T-helper 2 cell treated with Interferon-gamma antibody and Interleukin-4, amounts not matched to agents 5 μg/mL and 100 μg/mL, for 36 hours (primary cell): ENCODE measurements at places on chromosomes 11 and 22.
A peak's percentile ranks its signal among the peaks of the same experiment; 100 is the strongest.

GRCh38 chr11:128417607-128418324 lies 169.6 kb downstream of the ETS1 start:
- no peak for DNase-seq

- no peak for DNase-seq
Observed at GRCh38 chr11:121214861-121215260, 77.7 kb upstream of the SC5D start.

DNA sequence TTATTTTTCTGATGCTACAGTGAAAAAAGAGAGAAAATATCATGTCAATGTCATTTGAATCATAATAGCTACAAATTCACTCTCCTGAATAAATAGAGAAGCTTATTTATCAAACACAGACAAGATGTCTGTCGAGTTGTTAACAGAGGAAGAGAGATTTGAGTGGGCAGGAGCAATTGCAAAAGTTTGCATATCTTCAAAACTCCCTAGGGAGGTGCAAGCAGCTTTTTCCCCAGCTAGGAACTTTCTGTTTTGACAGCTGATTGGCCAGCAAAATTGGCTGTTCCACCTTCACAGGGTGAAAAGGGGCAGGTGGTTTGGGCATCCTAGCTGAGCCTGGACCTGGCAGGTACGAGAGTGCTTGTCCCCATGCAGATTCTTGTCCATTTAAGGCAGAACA lies 98.2 kb downstream of the NTM start:
- DNase-seq: no peak

DNA sequence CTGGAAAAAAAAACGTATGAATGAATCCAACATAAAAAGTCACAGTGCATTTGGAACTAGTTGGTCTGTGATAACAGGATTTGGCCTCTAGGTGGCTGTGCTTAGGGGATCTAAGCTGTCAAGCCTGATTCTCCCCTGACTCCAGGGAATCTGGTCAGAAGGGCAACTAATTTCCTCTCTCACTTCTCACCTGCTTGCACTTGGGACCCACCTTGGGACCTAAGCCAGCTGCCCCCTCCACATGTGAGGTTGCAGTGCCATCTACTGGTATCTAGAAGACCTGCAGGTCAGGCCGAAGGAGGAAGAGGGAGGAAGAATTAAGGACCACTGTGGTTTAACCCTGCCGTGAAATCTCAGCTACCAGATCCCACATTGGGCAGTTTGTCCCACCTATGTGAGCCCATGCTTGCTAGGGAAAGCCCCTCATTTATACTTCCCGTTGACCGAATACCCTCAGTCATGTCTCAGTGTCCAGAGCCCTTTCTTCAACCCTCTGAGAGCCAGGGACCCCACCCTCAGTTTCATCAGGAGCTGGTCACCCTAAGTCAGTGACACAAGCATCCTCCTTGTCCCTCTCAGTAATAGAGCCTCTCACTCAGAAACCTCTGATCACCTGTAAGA lies 33.2 kb upstream of the CAVIN3 start:
- DNase-seq: peak; percentile 47

DNA sequence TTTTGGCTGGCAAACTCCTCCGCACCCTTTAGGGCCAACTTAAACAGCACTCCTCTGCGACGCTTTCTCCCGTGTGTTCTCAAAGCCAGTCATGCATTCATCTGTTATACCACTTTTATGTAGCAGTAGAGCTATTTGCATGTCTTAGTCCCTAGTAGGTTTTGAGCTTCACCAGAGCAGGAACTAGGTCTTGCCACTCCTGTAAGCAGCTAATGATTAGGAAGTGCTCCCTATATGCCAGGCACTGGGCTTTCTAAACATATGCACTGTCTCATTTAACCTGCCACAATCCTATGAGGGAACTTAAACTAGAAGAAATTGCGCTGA lies 180.8 kb downstream of the DBX1 start:
- no peak for DNase-seq

DNA sequence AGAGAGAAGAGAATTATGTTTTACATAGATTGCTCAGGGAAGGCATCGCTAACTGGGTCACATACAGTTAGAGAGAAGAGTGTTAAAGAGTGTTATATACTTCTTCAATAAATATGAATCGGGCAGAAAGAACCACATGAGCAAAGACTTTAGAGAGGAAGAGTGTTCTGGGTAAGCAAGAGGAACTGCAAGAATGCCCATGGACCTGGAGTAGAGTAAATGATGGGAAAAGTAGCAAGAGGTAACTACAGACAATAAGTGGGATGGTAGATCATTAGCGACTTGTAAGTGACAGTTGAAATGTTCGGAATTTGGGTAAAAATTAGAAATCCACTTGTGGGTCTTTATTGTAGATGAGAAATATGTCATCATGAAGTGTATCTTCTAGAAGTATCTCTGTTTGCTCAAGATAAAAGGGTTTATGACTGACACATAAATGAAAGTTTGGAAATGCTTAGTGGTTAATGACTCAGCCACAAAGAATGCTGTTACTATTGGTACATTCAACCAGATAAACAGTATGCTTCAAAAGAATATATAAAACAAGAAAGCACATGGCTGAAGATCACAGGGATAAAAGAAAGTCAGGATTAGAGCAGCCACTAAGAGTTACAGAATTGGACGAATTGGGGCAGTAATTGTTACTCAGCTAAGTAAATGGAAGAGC lies 229.3 kb downstream of the CASP12 start:
- no peak for DNase-seq

DNA sequence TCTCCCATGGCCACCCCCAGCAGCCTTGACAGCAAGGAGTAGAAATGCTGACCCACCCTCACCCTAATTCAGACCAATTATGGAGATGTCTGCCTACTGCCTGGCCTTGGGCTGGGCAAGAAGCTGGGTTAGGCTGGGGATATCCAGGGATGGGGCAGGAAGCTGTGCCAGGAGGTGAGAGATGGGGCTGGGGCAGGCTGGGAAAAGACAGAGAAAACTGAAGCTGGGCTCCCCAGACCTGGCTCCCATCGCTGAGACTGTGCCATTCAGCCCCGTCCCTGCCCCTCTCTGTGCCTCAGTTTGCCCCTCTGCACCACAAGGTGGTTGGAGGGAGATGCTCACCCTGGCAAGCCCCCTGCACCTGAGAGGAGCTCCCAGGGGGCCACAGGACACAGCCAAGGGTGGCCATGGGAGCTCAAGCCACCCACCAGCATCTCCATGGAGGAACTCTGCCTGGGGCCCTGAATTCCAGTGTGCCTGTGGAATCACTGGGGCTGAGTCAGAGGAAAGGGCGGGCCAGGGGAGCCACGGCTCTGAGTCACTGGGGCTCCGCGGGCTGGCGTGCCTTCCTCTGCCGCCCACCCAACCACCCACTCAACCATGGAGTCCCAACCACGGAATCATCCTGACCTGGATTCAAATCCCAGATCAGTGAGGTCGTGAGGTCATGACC lies 6.0 kb upstream of the CARD10 start:
- DNase-seq: peak; percentile 50

DNA sequence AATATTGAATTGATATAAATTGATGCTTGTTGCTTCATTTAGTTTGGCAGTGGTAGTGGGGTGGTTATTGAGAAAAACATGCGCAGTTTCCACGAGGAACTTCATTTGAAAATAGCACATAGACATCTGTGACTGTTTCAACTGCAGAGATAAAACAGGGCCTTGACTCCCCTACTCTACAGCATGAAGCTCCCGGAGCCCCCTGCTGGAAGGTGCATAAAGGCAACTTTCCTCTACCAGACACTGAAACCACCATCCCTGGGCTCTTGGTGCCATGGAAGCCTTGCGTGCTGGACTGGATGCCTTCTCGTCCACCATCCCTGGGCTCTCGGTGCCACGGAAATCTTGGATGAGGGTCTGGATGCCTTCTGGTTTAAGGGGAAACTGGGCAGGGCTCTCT lies 195.9 kb downstream of the CSNK2A3 start:
- no peak for DNase-seq

DNA sequence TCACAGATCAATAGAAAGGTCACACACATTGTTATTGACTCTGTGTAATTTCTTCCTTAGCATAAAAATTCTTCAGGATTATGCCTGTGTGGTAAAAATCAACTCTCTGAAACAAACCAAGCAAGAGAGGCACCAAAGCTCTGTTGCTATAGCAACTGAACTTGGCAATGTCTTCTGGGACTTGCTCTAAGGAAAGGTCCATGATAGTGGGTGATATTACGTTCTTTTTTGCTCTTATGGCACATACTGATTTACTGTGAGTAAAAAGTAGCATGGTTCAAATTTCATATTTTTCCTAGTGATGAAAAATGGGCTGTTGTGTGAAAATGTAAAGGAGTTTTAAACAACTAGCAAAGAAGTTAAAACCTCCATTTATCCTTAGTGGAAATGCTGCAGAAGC lies 66.4 kb downstream of the SVIP start:
- DNase-seq: no peak

DNA sequence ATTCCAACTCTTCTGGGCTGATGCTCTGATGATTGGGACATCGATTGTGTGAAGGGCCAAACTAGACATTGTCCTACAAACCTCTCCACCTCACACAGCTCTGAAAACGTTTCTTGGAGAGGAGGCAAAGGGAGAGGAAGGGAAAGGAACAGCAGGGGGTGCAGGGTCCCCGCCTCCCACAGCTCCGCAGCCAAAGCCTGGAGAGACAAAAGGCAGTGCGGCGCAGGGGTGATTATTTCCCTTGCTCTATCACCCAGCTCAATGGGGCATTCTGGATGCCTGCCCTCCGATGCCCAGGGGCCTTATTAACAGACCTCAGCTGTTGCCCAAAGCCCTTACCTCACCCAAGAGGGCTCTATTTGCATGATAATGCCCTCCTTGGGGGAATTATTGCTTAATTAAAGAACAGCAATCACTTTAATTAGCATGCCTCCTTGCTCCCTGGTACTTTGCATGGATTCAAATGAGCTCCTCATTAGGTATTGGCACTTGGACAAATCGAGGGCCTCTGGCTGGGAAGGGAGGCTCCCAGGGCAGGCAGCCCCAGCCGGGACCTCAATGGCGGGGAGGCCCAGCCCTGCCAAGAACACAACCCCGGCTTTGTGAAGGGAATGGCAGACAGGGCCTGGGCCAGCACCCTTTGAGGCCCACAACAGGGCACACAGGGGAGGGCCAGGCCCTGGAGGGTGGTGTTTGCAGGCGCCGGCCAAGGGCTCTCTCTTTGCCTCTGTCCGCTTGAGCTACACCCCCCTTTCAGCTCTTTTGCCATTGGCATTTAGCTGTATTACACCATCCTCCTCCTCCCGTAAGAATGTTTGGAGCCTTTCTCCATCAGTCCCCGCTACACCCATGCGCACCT lies 19.8 kb upstream of the CDON start:
- DNase-seq: no peak

- no peak for DNase-seq
Observed at GRCh38 chr11:27215471-27216269, 147.3 kb downstream of the CCDC34 start.

- no peak for DNase-seq
Observed at GRCh38 chr11:20934516-20934915, 265.1 kb downstream of the NELL1 start.

DNA sequence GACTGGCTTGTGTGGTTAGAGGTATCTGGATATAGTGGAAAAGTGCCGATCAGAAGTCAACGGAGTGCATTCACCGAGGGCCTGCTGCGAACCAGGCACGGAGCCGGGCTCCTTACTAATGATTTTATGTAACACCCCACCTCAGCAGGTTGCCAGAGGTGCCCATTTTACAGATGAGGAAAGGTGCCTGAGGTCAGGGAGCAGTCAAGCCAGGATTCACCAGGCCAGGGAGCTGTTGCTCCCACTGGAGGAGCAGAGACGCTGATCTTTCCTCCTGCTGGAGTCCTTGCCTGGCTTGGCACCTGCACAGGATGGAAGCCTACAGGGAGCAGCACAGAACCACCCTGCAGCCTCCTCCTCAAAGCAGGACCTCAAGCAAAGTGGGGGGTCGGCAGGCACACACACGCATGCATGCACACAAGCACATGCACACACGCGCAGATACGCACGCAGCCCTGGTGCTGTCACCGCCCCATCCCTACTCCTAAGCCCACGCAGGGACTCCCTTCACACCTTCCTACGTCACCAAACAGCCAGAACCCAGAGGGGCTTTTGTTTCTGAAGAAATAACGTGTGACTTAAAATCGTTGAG lies 16.2 kb downstream of the RSPH14 start:
- DNase-seq: no peak

DNA sequence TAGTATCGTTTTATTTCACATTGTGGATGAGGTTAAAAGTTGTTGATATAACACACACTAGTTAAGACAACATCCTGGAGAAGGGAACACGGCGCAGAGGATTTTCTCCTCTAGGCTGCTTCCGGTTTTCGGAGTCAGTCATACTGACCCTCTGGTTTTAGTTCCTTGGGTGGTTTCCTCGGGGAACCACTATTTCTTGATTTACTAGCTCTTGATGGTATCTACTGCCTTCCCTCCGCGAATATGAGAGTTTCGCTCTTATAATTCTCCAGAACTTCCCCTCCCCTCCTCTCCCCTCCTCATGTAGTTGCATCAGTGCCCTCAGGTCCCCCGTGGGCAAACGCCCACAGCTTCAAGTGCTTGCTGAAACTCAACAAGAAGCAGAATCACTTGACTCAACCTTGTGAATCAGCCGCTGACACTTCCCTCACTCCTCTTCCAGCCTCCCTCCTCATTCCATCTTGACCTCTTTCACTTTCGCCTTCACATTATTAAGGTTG lies 15.9 kb upstream of the APOBEC3A start:
- DNase-seq: peak; percentile 87

GRCh38 chr22:19961868-19962245 lies 20.2 kb upstream of the TXNRD2 start:
- no peak for DNase-seq

DNA sequence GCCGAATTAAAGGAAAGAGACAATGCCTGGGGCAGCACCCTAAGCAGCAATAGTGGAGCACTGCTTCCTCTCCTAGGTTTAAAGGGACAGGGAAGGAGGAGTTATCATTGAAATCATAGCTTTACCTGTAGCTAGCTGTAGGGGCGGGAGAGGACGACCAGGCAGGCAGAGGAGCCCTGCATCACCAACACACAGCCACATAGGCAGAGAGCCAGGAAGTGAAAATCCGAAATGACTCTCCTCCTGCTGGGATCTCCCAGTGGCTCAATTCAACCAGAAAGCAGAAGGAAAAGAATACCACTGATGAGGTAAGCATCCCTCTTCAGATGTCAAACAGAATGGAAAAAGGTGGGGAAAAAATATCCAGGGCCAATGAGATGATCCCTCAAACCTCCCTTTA lies 20.4 kb downstream of the MRGPRX4 start:
- no peak for DNase-seq

- DNase-seq: no peak
Observed at GRCh38 chr22:49170053-49170452, 657.6 kb downstream of the BRD1 start.

- DNase-seq: no peak
Observed at GRCh38 chr11:46382646-46383403, 1.4 kb downstream of the MDK start.

DNA sequence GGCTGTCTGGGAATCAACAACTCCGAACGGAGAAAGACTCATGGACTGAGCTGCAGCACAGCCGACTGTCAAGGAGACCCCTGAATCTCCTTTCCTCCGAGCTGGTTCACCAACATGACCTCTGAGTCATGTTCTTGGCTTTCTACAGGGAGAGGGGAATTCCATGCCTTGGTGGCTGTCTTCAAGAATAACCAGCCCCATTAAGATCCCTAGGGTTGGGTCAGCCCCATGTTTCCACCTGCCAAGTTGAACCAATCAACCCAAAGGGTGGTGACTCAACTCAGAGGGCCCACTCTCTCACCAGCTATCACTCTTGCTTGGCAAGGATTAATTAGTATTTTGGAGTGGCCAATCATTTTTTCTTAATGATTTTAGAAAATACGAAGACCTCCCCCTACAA lies 28.3 kb upstream of the IGSF22 start:
- DNase-seq: no peak
